Aorta (tissue), 5 donors: ENCODE measurements at places on chromosomes 2 and 18. TPM values are rescaled to one million over a fixed set of nuclear protein-coding genes. Genes with fewer than 3 reads are reported as not detected.

Gene RAPGEF4
- 6.7 TPM for total RNA-seq

Gene DLX1
- total RNA-seq = not detected

Gene MFSD2B
- 0.33 TPM for total RNA-seq

Gene RAX
- total RNA-seq = not detected

DNA sequence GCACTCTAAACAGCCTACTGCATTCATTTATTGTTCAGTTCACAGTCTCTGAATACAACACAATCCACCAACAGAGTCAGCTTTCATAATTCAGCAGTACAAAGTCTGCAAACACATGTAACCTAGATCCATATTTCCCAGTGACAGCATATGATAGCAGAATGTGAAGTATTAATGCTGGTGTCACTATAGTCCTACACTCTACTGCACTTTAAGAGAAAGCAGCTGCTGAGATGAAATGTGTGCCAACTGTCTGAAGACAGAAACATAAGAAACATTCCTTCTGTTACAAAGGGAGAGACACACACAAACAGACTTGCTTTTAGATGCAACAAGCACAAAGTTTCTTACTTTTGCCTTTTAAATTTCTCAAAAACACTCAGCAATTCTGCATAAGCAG is 441.8 kb downstream of the ZEB2 start:
- DNase-seq = no peak

DNA sequence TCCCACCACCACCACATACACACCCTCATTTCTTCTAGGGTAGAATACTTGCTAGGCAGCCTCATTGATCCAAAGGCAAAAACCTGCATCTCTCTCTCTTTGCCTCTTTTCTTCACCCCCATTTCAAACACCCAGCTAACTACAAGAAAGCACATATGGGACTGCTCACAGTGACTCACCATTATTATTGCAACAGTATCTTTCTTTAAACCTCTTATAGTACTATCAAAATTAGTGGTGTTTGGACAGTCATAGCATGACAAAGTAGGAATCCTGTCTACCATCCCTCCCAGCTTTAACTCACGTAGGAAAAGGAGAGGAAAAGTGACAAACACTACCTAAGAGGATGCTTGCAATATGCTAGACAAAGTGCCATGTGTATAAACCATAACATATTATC is 422.5 kb upstream of the CRIM1 start:
- DNase-seq = no peak

- DNase-seq = no peak
Observed at GRCh38 chr18:46068763-46069162, 3.3 kb downstream of the PSTPIP2 start.

GRCh38 chr2:202871300-202872141 is at the start of gene ICA1L:
Gene ICA1L, minus strand, starts transcription at chr2:202871766. Its CDS starts 42,757 bp downstream, at chr2:202829009.
- peak; percentile 74 for DNase-seq

DNA sequence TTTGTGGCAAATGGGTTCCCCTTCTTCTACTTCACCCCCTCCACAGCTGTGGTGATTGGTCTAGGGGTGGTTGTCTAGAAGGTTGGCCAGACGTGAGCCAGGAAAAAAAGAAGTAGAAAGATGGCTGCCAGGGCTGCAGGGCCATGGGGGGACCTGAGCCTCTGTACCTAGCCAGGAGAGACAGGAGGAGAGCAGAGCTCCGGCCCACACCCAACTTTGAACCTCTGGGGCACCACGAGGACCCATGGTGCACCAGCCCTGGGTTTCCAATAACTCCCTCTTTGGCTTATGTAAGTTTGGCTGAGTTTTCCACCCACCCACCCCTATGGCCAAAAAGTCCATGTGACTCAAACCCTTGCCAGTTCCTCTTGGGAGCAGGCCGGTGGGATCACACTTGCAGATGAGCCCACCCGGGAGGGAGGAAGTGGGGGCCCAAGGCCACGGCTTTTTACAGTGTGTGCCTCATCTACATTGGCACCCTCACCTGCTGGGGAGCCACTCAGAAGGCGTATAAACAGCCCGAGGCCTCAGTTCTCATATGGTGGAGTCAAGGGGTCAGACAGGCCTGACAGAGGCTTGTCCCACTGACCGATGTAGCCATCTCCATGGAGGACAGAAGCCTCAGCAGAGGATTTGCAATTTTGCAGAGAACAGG is 293.1 kb upstream of the HDAC4 start:
- DNase-seq = peak; percentile 38

- no peak for DNase-seq
Observed at GRCh38 chr2:119823734-119824334, 64.1 kb downstream of the PTPN4 start.

- no peak for DNase-seq
Observed at GRCh38 chr2:11705063-11705462, 35.1 kb upstream of the NTSR2 start.

DNA sequence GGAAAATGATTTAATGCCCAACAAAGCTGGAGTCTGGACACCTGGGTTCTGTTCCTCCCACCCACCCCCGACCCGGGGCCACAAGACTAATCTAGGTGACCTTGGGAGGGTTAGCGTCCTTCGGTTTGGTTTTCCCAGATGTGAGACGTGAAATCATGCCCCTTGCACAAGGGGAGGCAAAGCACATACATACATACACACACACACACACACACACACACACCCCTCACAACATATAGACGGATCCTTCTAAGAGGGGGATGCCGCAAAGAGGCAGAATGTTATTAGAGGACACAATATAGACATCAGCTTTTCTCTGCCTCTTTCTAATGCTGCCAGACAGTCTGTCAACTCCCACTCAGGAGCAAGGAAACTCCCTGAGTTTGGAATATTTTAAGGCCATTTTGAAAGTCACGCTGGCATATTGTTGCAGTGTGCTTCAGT is 616 bp upstream of the RBMS1 start:
- DNase-seq = no peak

GRCh38 chr2:162219426-162219825 is 23.8 kb downstream of the FAP start:
- DNase-seq = no peak

DNA sequence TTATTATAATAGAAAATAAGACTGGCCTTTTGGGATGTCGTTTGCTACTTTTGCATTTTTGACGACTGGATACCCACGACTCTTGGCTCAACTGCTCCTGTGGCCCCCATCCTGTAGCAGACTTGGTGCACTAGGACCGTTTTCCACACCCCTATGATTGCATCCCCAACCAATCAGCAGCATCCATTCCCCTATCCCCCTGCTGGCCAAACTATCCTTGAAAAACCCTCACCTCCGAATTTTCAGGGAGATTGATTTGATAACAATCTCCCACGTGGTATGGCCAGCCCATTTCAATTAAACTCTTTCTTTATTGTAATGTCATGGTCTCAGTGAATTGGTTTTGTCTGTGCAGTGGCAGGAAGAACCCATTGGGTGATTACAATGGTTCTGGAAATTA is 37.9 kb upstream of the TTR start:
- DNase-seq = no peak

GRCh38 chr2:105373895-105374401 is 24.9 kb downstream of the FHL2 start:
- no peak for DNase-seq

DNA sequence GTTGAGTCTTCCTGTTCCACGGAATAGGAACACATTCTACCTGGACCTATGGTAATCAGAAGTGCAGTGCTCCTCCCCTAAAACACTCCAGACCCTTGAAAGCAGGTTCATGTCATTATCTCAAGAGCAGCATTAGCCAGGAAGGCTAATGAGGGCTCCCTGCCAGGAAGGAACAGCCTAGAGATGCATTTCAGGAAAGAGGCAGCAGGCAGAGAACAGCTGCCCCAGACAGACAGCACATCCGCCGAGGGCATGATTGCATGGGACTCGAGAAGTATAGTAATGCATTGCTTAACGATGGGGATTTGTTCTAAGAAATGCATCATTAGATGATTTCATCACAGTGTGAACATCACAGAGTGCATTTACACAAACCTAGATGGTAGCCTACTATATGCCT is 171.5 kb downstream of the ALK start:
- DNase-seq = no peak

DNA sequence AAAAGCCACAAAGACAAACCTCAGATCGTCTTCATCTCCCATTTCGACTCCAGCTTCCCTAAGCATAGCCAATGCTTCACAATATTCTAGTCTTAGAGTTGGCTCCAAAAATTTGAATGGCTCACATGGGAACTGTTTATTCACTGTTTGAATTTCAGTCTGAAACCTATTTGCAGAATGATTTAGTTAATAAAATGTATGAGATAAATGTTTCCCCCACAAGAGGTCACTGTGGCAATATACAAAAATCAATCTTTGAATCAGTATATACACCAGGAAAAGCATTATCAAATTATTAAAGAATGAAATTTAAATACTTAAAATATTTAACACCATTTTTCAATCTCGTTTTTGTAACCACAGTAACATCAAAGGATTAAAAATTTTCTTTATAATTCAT is 40.0 kb upstream of the MCM6 start:
- no peak for DNase-seq

- DNase-seq = no peak
Observed at GRCh38 chr2:120670371-120670770, 65.3 kb upstream of the GLI2 start.

DNA sequence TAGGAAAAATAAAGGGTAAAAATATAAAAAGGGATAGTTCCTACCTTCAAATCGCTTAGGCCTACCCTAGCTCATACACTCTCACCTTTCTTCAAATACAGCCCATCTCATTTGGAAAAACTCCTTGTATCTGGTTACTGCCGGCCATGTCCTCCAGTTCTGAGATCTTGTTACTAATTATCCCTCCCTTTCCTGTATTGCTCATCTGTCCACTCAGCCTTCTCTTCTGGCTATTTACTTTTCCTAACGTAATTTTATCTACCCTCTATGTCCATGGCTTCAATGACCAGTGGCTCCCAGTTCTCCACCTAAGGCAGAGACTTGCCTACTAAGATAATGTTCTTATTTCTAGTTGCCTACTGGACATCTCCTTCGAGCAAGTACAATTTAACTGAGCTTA is 342.9 kb upstream of the ACVR2A start:
- DNase-seq = no peak

DNA sequence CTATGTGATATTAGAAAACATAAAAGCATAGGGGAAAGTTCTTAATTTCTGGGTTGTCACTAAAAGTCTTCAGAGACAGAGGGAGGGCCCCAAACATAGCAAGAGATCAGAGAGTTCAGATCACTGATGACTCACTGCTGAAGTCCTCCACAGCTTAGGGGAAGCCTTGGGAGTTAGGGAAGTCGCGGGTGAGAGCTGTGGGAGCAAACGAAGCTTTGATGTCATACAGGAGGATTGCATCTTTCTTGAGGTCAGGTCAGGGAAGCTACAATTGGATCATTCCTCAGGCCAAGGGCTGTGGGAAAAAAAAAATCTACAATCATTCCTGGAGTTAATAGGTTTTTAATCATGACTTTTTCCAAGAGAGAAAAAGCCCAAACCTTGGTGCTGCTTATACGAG is 96.2 kb downstream of the COPS8 start:
- DNase-seq = no peak

DNA sequence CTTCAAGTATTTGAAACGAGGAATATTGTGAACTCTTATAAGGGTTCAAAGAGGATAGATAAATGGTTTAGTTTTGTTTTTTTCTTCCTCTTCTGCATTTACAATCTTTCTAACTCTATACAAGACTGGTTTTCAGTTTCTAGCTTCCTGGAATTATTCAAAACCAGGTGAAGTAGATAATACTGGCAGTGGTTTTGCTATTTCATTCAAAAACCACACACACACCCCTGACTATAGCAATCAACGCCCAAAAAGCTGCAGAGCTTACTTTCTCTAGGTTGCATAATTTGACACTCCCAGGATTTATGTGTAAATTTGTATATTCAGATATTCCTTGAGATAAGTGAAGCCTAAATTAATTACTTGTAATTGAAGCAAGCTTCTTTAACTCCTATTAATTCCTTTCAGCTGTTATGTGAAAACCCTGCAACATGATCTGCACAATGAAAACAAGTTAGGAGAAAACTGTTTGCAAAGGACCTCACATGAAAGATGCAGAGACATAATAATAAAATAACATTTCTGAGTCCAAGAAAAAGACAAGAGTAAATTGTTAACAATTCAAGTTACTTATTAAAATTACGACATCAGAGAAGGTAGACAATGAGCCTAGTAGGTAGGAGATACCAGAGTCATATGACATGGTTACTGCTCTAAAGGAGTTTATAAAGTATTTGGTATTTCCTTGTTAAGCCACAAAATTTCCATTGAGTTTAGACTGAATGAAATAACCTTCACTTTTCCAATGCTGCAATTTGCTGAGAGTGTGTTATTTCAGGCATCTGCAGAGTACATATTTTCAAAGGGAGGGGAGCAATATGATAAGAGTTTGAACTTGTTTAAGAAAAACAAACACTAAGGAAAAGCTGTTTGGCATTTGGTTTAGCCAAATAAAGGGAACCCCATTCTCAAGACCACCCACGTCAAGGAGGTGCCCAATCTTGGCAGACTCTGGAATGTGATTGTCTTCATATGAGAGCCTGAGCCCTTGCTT is 1.6 kb upstream of the NFE2L2 start:
- DNase-seq = no peak

GRCh38 chr18:24248359-24248758 is 109.5 kb downstream of the CABYR start:
- DNase-seq = no peak

DNA sequence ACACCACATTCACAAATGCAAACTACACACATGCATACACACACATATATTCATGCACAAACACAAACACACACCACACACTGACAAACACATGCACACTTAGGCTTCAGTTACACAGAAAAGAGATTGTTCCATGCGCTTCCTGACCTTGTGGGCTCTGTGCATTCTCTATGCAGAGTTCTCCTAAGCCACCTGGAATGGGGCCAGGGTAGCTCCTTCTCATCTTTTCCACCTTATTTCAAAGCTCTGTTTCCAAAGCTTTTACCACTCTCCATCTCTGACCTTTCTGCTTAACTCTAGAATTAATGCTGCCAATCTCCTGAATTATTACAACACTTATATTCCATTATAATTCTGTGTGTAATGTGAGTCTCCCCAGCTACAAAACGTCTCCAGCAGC is 522.3 kb upstream of the MYT1L start:
- DNase-seq = no peak

GRCh38 chr2:174035117-174035635 is 70.0 kb upstream of the SP3 start:
- no peak for DNase-seq
